AG08396 (cell line): ENCODE measurements at places on chromosomes 1 and 21.

DNA sequence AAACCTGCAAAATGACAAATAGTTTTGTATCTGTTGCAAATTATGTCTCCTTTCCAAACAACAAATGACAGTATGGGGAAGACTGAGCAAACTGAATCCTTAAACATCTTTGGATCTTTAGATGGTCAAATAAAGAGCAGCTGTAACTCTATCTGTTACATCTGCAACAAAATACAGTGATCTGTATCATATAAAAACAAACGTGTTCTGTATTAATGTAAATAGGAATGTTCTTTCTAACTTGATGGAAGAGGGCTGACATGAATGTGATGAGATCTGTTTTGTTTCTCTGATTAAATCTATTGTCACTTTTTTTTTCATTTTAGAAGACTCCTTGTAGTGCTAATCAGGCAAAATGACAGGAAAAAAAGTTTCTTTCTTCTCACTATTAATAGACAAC lies 159.5 kb downstream of the GPATCH2 start:
- DNase-seq: no peak

GRCh38 chr1:8241417-8242014 lies 76.4 kb upstream of the SLC45A1 start:
- DNase-seq: no peak

- peak; percentile 81 for DNase-seq
These were observed at the start of gene FMO5 for GRCh38 chr1:147225193-147225730. Gene FMO5 (minus strand): TSS chr1:147225339. CDS start chr1:147225029, 310 bp downstream.

GRCh38 chr21:10273196-10273595 lies 248.2 kb upstream of the TPTE start:
- DNase-seq: no peak

DNA sequence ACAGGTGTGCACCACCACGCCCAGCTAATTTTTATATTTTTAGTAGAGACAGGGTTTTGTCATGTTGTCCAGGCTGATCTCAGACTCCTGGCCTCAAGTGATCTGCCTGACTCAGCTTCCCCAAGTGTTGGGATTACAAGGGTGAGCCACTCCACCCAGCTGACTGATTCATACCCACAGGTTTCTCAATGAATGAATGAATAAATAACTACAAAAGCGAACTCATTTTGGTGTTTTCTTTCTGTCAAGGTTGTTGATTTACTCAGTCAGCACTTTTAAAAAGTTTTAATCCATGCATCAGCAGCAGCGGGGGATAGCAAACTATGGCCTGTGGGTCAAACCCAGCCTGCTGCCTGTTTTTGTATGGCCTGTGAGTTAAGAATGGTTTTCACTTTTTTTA lies 217.5 kb downstream of the FAF1 start:
- DNase-seq: peak; percentile 3

GRCh38 chr1:198361237-198361767 lies 179.2 kb downstream of the ATP6V1G3 start:
- DNase-seq: no peak

DNA sequence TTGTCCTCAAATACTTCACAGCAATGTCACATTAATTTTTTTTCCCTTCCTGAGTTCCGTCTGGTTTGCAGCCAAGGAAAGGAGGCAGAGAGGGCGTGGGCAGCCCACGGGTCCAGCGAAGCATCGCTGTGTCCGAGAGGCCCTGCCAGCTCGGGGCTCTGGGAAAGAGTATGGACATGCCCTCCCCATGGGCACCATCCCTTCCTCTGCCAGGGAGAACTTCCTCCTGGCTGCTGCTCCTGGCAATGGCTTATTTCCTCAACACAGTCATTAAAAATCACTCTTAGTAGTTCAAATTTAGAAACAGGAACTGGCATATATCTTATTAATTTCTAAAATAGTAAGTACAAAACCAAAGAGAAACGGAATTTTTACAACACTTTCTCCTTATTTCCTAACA lies 115.4 kb downstream of the RIPK4 start:
- DNase-seq: no peak

GRCh38 chr1:222953585-222953984 lies 138.7 kb downstream of the DISP1 start:
- DNase-seq: no peak

- no peak for DNase-seq
These were observed 1.6 kb upstream of the QSOX1 start for GRCh38 chr1:180153032-180153431.

GRCh38 chr21:34724857-34725195 lies 56.0 kb downstream of the CLIC6 start:
- no peak for DNase-seq

DNA sequence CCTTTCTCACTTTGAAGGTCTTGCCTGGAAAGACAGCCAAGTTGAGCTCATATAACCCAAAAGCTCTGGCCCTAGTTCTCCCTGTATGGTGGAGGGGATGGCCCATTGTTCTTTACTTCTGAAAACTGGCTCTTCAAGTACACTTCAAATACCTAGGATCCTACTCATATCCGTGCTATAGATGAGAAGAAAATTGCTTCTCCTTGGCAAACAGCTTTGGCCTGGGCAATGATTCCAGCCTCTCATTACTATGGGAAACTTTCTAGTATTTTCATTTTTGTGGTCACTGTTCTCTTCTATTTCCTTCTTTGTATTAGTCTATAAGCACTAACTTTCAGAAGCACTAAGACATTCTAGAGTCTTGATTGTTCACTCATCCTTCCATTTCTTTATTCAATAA lies 53.7 kb downstream of the ZNF697 start:
- no peak for DNase-seq

DNA sequence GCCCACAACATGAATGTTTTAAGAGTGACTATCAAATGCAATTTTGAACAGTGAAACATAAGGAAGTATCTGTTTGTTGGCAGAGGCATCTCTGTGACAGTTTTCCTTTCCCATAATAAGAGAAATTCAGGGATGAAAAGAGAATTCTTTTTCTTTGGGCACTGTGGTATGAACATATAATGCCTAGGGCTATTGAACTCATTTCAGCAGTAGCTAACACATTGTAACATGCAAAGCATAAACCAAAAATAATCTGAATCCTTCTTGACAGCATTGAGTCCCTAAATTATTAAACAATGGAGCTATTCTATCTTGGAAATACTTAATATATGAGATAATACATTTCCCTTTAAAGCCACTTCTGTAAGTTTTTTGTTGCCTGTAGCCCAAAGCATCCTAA lies 633.0 kb upstream of the B3GALT2 start:
- DNase-seq: no peak

DNA sequence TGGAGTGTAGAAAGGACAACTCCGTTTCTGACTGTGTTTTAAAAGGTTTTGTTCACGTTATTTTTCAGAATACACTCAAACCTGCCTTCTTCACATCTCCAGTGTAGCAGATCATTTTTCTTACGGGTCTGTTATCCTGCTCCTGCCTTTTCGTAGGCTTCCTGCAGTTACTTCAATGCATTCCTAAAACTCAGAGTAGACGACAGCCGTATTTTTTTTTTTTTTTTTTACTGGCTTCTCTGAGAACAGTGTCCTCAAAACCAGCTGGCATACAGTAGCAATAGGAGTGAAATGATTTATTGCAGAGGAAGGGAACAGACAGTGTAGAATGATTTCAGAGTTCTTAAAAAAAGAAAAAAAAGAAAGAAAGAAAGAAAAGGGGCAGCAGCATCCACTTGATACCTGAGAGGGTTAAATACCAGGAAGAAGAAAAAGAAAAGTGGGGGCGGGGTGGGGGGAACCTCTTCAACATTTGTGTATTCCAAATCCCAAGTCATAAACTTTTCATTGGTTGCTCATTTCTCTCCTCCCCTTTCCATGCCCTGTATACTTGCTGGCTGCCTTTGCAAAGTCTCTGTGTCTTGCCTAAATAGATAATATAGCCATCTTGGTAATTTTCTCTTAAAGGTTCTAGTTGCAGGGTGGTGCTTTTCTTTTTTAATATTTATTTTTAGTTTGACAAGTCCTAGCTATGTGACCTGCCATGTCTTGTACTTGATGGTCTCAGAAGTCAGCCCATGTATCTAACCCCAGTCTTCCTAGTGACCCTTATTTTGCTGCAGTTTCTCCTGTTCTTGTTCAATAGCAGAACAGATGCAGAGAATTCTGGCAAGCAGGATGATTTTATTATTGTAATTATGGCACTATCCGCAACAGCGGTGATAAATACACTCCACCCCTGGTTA lies 2.8 kb downstream of the TGFB2 start:
- DNase-seq: no peak

DNA sequence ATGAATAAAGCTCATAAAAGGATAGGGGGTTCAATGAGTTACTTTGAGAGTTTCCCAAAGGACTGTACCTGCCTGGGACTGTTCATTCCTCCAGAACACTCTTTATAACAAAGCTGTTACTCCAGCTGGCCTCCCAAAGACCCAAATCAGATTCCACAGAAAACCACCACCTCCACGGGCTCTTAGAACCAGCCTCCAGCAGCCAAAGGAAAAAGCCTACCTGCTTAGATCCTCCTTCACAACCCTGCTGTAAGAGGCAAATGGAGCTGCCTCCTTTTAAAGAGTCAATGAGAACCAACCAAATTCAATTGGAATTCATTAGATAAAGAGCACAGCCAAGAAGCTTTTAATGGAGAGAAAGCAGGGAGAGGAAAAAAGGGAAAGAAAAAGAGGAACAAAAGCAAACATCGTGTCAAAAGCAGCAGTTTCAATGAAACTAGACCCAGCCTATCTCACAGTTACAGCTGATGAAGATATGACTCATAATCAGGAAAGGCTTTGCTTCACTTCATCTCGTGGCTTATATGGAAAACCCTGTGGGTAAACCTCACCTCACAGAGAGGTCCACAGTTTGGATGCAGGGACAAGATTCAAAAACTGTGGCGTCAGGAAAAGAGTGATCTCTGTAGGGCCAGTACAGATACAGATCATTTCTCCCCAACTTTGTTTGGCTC lies 27.8 kb upstream of the FMO4 start:
- no peak for DNase-seq

GRCh38 chr21:28767523-28767922 lies 225.2 kb downstream of the LTN1 start:
- no peak for DNase-seq

DNA sequence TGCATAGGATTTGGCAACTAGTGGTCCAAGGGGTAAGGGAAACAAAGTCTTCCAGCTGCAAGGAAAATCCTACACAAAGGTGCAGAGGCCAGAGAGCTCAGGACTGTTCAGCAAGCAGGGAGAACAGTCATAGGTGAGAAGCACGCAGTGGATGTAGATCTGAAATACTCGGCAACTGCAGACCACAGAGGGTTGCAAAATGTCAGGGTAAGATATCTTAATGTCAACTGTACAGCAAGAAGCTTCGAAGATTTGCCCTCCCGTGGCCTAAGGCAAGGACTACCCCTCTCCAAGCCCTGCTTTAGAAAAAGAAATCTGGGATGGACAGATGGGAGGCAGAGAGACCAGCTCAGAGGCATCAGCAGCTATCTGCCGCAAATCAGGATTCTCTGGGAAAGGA lies 153.4 kb upstream of the IRF2BP2 start:
- DNase-seq: no peak

- no peak for DNase-seq
These were observed 561.8 kb upstream of the ADAMTS5 start for GRCh38 chr21:27528697-27529096.

- peak; percentile 52 for DNase-seq
These were observed 976 bp downstream of the SSBP3 start for GRCh38 chr1:54404939-54405897.

DNA sequence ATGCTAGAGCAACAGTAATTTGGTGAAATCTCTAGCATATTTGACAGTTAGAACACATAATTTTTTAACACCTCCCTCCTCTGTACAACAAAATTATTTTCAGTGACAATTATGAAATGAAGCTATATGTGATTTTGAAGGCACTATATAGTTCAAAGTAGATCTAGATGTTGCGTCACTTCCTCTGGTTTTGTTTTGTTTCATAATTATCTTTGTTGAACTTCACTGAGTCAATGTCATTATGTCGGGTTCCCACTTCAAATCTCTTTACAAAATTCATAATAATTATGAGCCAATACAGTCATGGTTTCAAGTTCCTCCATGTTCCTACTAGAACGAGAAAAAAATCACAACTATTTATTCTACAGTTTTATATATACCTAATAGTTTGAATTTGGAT lies 254.8 kb upstream of the PLXNA2 start:
- DNase-seq: no peak

GRCh38 chr1:203407296-203407695 lies 56.4 kb upstream of the FMOD start:
- no peak for DNase-seq

DNA sequence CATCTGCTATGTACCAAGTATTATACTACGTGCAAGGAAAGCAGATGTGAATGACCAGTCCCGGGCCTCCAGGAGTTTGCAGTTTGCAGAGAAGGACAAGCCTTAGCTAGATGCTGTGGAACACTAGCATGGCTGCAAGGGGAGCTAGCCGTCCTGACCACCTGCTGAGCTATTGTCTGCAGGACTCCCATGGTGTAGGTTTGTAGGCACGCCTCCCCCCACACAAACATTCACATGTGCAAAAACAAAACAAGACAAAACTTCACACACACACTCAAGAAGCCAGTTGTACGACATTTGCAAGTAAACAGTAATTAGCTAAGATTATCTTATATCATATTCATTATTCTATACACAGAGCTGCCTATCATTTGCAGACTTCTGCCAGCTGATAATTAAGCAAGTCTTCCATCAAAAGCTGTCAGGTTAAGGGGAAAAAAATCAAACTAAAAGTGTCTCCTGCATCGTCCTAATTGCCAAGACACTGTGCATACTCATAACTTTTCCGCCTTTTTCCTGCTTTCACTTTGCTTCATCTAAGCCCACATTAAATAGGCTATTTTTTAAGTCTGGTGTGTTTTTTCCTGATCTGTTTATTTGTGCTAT lies 10.7 kb upstream of the HNRNPU start:
- no peak for DNase-seq

DNA sequence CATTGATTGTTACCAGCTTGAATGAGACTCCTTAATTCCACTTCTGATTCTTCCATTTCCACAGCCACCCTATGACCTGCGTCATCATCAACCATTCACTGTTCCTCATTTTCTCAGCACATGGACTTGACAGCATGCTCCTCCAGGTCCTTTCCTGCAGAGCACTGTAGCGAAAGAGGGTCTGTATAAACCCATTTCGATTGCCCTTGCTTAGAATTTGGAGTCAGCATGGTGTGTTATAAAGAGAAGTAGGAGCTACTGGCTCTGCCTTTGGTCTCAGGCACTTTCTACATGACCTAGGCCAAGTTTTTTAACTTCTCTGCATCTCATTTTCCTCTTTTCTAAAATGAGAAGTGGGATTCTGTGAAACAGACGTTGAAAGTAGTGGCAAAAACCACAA lies 133.8 kb downstream of the AK5 start:
- DNase-seq: no peak
